GM12878 (cell line): ENCODE measurements at places on chromosomes 12 and 14. TPM values are rescaled to one million over a fixed set of nuclear protein-coding genes. Genes with fewer than 3 reads are reported as not detected.

DNA sequence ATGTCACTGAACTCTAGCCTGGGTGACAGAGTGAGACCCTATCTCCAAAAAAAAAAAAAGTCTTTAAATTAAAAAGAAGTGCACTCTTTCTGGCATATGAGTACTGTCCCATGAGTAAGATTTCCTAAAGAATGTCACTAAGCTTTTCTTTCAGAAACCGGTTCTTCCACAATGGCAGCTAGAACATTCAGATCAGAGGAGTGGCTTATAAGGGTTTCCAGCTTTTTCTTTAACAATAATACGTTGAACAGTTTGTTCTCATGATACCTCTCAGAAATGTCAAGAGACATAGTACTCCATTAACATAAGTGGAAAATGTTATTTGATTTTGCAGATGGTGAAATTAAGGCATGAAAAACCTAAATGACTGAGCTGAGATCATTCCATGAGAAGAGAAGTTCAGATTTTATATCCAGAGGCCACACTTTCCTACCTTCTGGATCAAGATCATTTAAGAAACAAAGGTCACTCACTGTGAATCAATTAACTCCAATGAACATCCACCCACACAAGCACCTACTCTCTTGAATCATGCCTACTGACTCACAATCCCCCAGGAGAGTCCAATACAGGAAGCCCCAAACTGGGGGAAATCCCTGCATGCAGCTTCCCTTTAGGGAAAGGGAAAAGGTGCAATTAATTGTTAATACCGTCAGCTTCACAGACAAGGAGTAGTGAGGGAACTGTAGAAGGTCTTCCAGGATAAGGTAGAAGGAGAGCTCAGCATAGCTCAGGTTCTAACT lies 86.9 kb downstream of the SPTSSA start:
- H3K27me3 ChIP-seq = 0 out of 2 replicates have a peak, but pooled peaks cover 3% of the 10 kb centered on the region
- no peak overlapping the region for H3K27ac ChIP-seq
- no peak overlapping the region for H3K4me3 ChIP-seq

DNA sequence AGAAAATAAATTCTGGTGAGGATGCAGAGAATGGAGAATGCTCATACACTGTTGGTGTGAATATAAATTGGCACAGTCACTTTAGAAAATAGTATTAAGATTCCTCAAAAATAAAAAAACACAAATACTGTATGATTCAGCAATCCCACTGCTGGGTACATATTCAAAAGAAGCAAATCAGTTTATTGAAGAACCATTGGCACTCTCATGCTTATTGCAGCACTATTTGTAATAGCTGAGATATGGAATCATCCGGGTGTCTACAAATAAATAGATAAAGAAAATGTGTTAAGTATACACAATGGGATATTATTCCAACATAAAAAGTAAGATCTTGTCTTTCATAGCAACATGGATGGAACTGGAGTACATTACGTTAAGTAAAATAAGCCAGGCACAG lies 579.4 kb upstream of the SEL1L start:
- H3K27me3 ChIP-seq = no peaks in the 10 kb centered on the region
- no peak overlapping the region for H3K4me3 ChIP-seq
- no peaks in the 10 kb centered on the region for H3K36me3 ChIP-seq
- no peak overlapping the region for H3K27ac ChIP-seq

The DUSP16 gene
- total RNA-seq = 41.6 and 44.2 TPM in 2 replicates

The MYH7 gene
- 0.10 and 0.11 TPM in 2 replicates for total RNA-seq
